Stimulated activated CD4-positive, alpha-beta T cell treated with anti-CD3 and anti-CD28 coated beads, Interleukin-15, amount 100 ng/mL, for 1 hour (primary cell): ENCODE measurements at places on chromosomes 4 and X.

- DNase-seq: no peak
These were observed 2.6 kb downstream of the SLC25A31 start for GRCh38 chr4:127732623-127733328.

DNA sequence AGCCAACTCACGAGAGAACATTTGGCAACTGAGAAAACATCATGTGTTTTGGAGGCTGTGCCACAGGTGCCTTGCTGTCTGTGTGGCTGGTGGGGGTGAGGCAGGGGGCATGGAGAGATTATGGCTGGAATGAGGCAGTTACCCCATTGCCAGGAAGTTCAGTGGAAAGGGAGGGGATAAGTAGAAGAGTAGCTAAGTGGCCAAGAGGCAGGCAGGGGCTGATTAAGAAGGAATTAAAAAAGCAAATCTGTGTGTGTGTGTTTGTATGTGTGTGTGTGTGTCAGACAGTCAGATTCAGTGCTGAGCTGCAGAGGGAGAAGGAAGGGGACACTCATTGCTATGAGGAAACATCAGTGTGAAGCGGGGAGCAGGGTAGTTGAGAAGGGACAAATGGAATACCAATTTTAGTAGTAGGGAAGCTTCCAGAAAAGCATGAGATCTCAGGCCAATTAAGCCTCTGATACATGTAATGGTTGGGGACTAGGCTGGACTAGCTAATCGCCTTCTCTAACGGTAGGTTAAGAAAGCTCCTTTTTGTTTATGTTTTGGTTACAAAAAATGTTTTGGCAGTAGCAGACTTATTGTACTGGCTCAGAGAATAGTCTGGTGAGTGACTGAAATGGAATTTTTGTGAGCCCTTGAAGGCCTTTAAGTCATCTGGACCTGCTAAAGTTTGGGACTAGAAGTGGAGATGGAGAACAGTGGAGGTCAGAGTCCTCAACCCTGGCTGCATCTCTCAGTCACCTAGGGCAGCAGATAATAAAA lies 18.5 kb downstream of the TMEM164 start:
- no peak for DNase-seq

- no peak for DNase-seq
These were observed 14.9 kb upstream of the CYTL1 start for GRCh38 chr4:5034206-5034605.

DNA sequence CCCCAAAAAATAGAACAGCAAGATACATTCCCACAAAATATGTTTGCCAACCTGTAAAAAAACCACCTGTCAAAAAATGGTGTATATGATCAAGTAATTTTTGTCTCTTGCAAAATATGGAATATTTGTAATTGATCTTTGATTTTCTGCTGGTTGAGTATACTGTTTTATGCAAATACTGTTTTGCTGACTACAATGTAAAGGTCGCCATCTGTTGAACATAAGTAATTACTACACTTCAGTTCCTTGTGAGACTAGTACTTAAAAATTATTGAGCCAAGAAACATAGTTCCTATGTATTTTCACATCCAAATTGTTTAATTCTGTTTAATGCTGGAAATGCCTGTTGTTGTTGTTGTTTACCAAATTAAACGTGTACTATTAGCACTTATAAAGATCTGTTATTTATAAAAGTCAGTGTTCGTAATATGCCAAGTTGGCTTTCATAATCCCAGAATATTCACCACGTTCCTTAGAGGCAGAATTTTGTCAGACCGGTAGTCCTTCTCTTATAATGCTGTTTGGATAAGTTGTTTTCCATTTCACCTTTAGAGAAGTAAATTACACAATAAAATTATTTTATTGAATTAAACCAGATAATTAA lies 144.2 kb downstream of the PDLIM5 start:
- DNase-seq: no peak

DNA sequence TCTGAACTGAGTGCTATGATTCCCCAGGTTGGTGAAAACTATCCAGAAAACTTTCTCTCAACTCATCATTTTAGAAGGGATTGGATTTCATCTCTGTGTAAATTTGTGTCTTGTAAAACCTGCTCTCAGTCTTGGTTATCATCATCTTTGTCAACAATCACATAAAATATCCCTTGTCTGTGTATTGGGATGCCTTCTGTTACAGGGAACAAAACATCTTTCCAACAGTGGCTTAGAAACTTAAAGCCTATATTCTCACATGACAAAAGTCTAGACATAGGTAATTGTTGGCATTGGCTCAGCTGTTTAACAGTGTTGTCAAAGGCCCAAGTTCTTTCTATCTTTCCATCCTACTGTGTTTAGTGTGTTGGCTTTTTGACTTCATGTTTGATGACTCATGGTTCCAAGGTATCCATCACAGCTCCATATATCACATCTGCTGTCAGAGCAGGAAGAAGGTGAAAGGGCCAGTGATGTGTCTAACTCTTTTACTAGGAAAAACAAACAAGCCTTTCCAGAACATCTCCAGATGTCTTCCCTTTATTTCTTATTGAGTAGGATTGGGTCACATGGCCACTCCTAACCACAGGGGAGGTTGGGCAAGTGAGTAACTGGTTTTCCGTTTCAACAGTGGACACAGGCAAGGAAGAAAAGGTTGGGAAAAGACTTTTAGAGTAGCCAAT lies 65.0 kb downstream of the PHEX start:
- DNase-seq: no peak
